Esophagus squamous epithelium (tissue), 5 donors: ENCODE measurements at places on chromosomes 2 and 18.

GRCh38 chr2:181395851-181396250 lies 61.3 kb upstream of the ITGA4 start:
- DNase-seq, result no peak

DNA sequence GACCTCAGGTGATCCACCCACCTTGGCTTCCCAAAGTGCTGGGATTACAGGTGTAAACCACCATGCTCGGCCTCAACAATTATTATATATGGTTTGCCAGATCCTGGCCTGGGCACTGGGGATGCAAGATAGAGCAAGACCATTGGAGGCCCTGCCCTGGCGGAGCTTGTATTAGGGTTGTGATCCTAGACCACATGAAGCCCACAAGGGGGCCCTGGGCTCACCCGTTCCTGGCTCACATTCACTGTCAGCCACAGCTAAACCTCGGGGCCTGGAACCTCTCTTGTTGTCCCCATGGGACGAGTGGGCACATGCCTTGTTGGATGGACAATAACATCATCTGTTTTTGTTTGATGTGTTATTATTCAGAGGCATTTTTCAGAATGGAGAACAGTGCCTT lies 14.9 kb downstream of the HPCAL1 start:
- DNase-seq, result no peak

DNA sequence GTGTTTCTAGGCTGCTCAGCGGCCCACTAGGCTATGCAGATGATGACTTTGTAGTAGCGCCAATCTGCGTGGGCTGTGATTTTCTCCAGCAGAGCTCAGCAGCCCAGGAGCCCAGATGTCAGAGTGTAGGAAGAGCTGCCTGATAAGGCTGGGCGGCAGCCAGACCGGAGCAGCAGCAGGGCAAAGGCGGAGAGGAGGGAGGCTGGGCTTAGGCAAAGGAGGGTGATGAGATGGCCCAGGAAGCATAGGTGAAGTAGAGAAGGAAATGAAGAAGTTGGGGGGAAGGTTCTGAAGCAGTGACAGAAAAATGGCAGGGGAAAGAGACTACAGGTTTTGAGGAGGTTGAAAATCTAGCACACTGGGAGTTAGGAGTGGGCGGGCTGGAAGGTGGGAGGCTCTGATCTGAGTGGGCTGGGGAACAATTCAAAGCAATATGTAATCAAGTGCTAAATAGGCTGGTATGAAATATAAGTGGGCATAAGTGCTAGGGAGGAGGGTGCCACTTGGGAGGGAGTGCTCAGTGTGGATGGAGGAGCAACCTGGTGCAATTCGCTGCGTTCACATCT lies 50.6 kb upstream of the STPG4 start:
- DNase-seq, result no peak

- no peak for DNase-seq
Observed at GRCh38 chr2:99747842-99748241, 258.0 kb upstream of the REV1 start.

DNA sequence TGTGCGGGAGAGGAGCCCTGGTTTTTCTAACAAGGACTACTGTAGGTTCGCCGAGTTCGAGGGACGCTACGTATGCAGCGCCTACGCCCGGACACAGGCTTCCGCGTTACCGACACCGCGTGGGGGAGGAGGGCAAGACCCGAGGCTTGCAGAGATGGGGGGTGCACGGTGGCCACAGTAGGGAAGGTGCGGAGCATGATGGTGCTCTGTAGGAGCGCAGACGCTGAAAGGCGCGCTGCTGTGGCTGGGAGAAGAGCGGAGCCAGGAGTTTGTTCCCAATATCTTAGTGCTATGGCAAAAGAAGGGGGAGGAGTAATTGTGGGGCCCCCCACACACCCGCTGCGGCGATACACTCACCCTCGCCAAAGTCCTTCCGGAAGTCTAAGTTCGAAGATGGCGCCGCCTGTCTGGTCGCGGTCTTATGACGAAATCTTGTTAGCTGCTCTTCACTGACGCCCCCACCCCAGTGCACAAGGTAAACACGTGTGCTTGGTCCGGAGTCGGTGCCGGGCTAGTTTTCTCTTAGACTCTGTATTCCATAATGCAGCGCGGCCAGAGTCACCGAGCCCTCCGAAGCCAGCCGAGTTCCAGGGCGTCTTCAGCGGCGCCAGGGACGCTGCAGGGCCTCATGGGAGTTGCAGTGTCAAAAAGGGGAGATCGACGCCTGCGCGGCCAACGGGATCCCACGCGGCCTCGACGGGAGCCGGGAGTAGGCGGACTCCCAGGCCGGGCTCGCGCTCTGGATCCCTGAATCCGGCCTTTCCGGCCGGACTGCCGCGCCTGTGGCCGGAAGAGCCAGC lies at the start of gene GTF3C2:
Gene GTF3C2, minus strand, starts transcription at position 383 of the 800 bp plus-strand sequence. CDS start 13,210 bp downstream, outside the sequence.
- peak; percentile 87 for DNase-seq

GRCh38 chr2:99811544-99811943 lies 321.7 kb upstream of the REV1 start:
- no peak for DNase-seq

GRCh38 chr2:210964141-210964764 lies 407.9 kb downstream of the CPS1 start:
- DNase-seq, result no peak

DNA sequence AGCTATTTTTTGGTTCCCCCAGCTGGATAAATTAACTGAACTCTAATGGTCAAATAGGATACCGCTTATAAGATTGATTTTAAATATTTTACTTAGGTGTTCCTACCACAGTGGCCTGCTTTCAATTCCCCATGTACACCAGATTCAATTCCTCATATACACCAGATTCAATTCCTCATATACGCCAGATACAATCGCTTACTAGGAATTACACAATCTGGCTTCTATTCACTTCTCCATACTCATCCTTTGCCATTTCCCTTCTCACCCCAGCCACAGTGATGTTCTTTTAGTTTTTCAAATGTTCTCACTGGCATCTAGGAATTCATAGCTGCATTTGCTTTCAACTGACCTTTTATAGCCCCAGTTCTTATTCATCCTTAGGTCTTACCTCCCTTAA lies 66.5 kb downstream of the SLC40A1 start:
- no peak for DNase-seq

GRCh38 chr2:36502081-36502480 lies 95.9 kb downstream of the FEZ2 start:
- no peak for DNase-seq

DNA sequence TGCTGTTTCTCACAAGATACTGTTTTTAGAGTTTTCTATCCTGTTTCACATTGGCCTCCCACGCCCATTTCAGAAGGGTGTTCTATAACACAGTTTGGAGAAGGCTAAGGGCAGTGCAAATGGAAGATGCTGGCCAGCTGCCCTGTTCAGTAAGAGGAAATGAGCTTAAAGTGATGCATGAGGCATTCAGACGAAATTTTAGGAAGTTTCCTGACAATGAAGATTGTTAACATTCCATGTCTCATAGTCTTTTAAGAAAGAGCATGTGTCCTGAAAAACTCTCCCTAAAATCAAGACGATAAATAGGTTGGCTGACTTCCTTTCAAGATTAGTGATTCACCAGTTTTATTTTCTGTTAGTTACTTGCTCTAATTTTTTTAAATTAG lies 484.2 kb upstream of the NRP2 start:
- no peak for DNase-seq

DNA sequence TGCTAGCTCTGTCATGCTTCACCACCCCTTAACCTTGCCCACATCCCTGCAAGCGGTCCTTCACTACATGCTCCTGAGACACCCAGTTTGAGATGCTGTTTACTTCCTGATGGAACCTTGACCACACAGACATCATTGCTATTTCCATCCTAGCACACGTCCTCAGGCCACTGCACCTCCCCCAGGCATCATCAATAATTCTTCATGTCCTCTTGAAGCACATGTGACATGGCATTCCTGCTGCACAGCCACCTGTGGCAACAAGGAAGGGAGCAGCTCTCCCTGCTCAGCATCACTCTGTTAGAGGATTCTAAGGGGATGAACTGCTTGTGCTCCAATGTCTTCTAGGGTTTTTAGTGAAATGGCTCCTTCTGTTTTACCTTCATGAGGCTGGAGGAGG lies 26.1 kb upstream of the ST3GAL5 start:
- no peak for DNase-seq

DNA sequence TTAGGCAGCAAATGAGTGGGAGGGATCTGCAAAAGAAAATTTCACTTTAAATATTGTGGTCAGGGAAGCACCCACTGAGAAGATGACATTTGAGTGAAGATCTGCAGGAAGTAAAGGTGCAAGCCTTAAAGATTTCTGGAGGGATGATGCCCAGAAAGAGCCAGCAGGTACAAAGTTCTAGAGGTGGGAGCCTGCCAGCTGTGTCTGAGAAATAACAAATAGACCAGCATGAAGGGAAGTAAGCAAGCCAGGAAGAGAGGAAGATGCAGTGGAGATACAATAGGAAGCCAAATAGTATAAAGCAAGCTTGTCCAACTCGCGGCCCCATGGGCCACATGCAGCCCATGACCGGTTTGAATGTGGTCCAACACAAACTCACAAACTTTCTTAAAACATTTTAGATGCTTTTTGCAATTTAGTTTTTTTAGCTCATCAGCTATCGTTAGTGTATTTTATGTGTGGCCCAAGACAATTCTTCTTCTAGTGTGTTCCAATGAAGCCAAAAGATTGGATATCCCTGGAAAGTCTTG lies 489.9 kb downstream of the DCC start:
- DNase-seq, result no peak
